Pericardium fibroblast (primary cell): ENCODE measurements at places on chromosomes 12 and 14. TPM values are rescaled to one million over a fixed set of nuclear protein-coding genes. Genes with fewer than 3 reads are reported as not detected.

The TBX3 gene
- 6.0 and 11.7 TPM in 2 replicates for total RNA-seq

The RPS6KA5 gene
- 0.35 and 0.51 TPM in 2 replicates for total RNA-seq

The SLC6A12 gene
- not detected in 2 replicates for total RNA-seq

The TDRD9 gene
- total RNA-seq = 0.23 and 1.0 TPM in 2 replicates

The ACVR1B gene
- 9.2 and 16.1 TPM in 2 replicates for total RNA-seq

The CKAP4 gene
- 145 and 227 TPM in 2 replicates for total RNA-seq

The CCDC88C gene
- 0.70 and 0.85 TPM in 2 replicates for total RNA-seq

The PMEL gene
- 0.47 TPM in 1 of 2 replicates, not detected in the other for total RNA-seq

The MGAT4C gene
- total RNA-seq = 0.09 and 0.35 TPM in 2 replicates

The CLEC1A gene
- 0.09 and 0.23 TPM in 2 replicates for total RNA-seq

The C12orf42 gene
- not detected in 2 replicates for total RNA-seq

The RNASE7 gene
- total RNA-seq = not detected in 2 replicates

The NDRG2 gene
- 26.8 and 27.2 TPM in 2 replicates for total RNA-seq

The CD4 gene
- 0.35 and 0.60 TPM in 2 replicates for total RNA-seq
